ENCODE measurements at places on chromosomes 16 and 17.
A peak's percentile ranks its signal among the peaks of the same experiment; 100 is the strongest.

DNA sequence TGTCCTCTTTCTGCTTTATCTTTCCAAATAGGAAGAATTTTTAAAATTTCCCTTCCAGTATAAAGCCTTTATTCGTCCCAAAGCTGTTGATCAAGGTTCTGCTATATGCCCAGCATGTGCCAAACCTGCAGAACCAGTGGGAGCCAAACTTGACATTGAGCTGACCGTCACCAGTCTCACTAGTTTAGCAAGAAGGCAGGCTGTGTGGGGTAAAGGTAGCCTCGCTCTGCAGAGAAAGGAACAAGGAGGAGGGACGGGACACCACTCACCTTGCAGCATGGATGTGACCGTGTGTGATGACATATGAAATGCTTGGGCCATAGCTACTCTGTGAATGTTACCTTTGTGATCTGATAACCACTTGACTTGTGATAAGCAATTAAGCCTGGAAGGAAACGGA, 392.2 kb downstream of the CPPED1 start:
- no peak for DNase-seq

GRCh38 chr17:64009571-64010402, 10.6 kb downstream of the ICAM2 start:
- DNase-seq, result no peak

DNA sequence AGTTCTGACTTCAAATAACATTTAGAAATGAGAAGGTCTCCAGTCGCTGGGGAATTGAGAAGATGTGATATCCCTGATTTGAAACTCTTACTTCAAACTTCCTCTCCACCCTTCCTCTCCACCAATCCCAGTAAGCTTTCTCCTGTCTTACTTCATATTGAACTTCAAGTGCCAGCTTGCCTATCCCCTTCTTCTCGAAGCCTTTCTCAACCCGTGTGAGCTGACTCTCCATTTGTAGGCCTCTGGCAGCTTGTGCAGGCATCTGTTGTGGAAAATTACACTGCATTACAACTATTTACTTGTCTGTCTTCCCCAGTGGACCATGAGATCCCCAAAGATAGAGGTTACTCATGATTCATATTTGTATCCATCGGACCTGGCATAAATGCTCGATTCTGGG, 280.8 kb upstream of the CDH5 start:
- DNase-seq, result no peak

DNA sequence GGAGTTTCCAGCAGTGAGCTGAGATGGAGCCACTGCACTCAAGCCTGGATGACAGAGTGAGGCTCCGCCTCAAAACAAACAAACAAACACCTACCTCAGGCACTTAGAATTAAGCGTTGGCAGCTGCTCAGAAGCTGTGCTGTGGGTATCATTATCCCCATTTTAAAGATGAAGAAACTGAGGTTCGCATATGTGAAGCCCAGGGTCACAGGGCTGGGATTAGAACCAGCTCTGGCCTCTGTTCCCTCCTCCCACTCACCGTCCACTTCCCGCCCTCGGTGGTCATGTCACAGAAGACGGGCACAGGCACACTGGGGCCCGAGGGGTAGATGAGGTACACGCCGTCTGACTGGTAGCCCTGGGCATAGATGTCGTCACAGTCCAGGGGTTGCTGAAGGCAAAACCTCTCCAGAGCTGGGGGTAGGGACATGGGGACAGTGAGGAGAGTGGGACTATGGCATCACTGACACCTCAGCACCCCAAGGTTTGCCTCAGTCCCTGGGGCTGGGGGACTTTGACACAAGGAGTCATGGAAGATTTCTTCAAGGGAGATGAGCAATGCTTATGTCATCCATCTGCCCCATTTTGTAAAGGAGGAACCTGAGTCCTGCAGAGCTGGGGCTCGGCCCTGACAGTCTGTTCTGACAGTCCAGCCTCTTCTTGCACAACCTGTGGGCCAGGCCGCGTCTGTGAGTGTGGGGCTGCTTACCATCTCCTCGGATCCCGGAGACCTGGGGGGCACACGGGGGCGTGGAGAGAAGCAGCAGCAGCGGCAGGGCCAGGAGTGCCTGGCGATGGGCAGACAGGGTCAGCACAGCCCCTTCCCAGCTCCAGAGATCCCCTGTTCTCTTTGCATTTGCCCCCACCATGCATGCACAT, 700 bp downstream of the MFAP4 start:
- peak; percentile 50 for DNase-seq

DNA sequence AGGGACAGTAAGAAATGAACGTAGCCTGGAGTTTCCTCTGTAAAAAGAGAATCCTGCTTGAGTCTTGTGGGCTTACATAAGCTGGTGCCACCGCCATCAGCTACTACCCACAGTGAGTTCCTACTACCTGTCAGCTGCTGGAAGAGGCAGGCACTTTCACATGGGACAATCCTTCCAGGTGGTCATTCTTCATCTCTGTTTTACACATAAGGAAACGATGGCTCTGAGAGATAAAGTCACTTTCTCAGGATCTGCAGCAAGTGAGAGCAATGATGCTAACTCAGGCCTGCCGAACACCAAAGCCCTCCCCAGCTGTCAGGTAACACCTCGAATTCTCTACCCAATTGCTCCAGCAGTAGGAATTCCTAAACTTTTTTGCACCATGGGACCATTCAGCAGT, 26.6 kb downstream of the PIK3R5 start:
- DNase-seq, result no peak

DNA sequence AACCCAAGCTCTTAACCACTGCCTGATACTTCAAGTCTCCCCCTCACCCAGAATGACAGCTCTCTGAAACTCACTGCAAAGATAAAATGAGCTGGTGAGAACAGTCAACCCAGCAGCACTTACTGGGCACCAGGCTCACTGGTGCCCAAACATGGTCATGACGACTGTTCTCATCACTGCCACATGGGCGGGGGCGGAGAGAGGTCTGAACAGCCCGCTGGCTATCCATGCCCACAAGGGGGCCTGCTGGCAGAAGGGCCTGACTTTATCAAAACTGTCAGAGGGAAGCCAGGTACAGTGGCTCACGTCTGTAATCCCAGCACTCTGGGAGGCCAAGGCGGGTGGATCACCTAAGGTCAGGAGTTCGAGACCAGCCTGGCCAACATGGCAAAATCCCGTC, 4.0 kb downstream of the MYBBP1A start:
- DNase-seq, result no peak

GRCh38 chr16:11972128-11972527, 4.4 kb upstream of the SNX29 start:
- no peak for DNase-seq

- no peak for DNase-seq
These were observed 81.6 kb downstream of the MYH11 start for GRCh38 chr16:15775209-15775608.

- no peak for DNase-seq
These were observed 12.1 kb upstream of the USP36 start for GRCh38 chr17:78852709-78853121.

- no peak for DNase-seq
These were observed 30.5 kb downstream of the CEP295NL start for GRCh38 chr17:78872486-78872885.

GRCh38 chr16:67713647-67714273, 5.4 kb downstream of the GFOD2 start:
- no peak for DNase-seq

DNA sequence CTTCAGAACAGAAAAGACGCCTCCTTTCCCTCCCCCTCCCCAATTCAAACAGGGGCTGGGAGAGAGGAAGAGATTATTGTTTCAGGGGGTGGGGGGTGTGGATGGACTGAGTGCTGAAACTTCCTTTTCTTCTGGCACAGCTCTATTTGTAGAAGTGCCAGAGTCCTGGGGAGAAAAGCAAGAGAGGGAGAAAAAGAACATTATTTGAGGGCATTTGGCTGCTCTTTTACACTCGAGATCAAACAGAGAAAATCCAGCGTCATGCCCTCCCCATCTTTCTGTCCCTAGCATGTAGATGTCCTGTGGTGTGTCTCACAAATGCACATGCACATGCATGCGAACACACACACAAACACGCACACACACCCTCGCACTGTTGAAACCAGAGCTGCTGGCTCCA, 13.0 kb downstream of the ARL4D start:
- no peak for DNase-seq

- no peak for DNase-seq
These were observed 7.5 kb upstream of the ITGB3 start for GRCh38 chr17:47246120-47246519.

DNA sequence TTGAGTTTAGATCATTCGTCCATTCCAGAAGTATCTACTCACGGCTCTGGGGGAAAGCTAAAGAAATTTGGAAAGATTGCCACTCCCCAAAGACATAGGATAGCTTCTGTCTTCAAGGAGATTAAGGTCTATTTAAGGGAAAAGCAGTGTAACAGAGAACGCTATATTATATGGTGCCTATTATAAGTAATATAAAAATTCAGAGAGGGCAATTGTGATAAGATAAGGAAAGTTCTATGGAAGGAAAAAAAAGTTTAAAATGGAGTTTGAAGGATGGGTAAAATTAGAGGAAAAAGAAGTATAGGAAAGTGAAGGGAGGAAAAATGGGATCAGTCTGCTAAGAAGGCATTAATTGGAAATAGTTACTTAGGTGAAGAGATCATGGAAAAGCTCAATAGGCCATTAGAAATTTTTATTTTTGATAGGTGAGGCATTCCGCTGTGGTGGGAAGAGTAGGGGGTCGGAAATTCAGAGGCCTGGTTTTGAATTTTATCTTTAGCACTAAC, 690 bp upstream of the CDC27 start:
- DNase-seq, result no peak

- DNase-seq, result no peak
These were observed 89.0 kb downstream of the SLC39A11 start for GRCh38 chr17:73003487-73003886.

DNA sequence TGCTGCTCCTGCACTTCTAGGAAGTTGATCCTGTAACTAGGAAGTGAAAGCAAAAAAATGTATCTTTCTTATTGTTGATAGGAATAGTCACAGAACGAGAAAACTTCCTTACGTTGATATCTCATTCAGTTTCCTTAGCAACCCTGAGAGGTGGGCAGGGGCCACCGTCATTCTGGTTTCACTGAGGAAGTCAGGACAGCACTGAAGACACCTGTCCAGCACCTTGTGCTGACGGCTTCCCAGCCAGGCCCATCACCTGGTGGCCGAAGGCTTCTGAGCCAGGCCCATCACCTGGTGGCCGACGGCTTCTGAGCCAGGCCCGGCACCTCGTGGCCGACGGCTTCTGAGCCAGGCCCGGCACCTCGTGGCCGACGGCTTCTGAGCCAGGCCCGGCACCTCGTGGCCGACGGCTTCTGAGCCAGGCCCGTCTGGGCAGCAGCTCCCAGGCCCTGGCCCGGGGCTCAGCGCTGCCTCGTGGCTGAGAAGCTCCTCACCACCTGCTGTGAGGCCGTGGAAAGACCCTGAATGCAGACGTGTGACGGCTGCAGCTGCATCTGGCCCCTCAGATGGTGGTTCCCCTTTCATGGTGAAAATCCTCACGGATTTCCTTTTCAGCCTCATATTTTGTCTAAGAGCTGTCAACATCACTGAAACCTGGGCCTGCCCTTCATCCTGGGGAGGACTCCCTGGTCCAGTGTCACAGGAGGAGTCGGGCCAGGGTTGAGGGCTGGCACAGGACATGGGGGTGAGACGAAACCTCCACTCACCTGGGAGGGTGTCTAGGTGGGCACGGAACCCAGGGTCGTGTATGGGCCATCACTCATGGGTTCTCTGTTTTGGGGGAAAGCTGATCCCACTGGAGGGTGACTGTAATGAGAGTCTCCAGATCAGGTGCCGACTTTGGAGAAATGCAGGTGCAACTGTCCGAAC, 33.0 kb upstream of the ZNF750 start:
- no peak for DNase-seq

- DNase-seq, result no peak
These were observed 10.2 kb upstream of the UBE2I start for GRCh38 chr16:1299012-1299867.

- no peak for DNase-seq
These were observed 20.3 kb upstream of the SPNS2 start for GRCh38 chr17:4478318-4478830.

GRCh38 chr16:16045879-16046278, 96.5 kb downstream of the ABCC1 start:
- no peak for DNase-seq

GRCh38 chr16:31071861-31072260, 2.2 kb downstream of the ZNF668 start:
- DNase-seq, result no peak

- DNase-seq, result no peak
These were observed 174.3 kb downstream of the XYLT1 start for GRCh38 chr16:17296431-17296830.

DNA sequence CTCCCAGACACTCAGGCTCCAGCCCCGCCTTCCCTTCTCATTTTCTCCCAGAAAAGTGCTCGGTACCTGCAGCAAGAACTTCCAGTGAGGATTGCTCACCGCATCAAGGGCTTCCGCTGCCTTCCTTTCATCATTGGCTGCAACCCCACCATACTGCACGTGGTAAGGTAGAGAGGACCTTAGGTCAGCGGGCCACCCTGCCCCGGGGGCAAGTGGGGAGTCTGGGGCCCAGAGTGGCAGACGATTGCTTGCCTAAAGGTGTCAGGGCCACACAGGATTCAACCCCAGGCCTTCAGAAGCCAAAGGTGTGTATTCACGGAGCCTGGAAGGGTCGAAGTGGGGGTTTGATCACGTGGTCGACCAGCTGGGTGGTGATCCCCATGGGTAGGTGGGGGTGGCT, 1.4 kb downstream of the BCKDK start:
- no peak for DNase-seq

DNA sequence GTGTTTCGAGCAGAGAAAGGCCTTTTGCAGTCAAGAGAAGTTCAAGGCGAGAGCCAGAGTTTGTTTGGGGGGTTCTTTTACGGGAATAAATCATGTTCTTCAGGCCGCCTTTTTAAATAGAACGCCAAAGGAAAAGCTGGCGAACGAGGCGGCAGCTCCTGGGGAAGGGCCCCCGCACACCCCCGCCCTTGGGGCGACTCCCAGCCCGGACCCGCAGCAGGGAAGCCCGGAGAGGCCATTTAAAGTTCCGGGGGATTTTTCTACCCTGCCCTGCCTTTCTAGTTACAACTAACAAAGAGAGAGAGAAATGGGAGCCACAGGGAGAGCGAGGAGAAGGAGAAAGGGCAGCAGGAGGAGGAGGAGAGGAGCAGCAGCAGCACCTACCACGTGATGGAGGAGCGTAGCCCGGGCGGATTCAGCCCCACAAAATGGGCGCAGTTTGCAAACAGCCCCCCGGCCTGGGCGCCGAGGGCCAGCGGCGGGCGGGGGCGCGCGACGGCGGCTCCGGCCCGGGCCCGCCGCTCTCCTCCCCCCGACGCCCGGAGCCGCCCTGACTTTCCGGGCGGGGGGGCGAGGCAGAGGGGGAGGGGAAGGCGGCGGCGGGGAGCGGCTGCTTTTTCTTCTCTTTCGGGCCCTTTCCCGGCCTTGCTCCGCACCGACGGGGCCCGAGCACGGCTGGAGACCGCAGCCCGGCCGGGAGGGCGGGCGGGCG, 634 bp downstream of the KANSL1 start:
- DNase-seq, result peak; percentile 63

- DNase-seq, result no peak
These were observed 253.3 kb downstream of the STX8 start for GRCh38 chr17:9322326-9322725.

GRCh38 chr16:80587071-80587470, 46.3 kb downstream of the DYNLRB2 start:
- DNase-seq, result no peak

- DNase-seq, result peak; percentile 41
These were observed 10.7 kb upstream of the STX4 start for GRCh38 chr16:31022544-31023251.

Data from gastrocnemius medialis (tissue), 4 donors.